ENCODE measurements at places on chromosomes 6 and 20.

DNA sequence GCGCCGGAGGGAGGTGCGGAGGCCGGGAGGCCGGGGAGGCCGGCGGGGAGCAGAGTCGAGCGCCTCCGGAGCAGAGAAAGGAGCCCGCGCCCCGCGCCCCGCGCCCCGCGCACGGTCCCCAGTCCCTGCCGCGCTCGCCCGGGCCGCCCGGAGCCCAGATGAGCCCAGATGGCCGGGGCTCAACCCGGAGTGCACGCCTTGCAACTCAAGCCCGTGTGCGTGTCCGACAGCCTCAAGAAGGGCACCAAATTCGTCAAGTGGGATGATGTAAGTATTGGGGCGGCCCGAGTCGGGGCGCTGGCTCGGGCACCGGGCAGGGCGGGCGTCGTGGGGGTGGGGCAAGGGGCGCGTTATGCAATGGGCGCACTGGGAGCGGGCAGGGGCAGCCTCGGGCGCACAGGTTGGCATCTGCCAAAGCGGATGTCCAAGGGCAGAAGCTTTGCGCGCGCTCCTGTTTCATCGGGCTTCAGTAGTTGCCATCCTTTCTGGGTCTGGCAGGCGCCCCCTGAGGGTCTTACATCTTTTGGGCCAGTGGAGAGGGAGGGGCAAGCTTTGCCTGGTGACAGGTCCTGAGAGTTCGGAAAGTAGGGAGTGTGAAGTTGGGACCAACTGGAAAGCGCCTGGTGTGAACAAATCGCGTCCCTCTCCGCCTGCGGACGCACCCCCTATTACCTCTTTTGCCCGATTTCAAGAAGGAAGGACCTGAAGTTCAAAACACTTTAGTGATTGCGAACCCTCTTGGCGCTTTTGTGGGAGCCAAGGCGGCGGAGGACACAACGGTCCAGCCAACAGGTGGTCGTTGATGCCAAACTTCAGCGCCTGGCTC is 631 bp downstream of the PLCB1 start:
- DNase-seq, result peak; percentile 34

DNA sequence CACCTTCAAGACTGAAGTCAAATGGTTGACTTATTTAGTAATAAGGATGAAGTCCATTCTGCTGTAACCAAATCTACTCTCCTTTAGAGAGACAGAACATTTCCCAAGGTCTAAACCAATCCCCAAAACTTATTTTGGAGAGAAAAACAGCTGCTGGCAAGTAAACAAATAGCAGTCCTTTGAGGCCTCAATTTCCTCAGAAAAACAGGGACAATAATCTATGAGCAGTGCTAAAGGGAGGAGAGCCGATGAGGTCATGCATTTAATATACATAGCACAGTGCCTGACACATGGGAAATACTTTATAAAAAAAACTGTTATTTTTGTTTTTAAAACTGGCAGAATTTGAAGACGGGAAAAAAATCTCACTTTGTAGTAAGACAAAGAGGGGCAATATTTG is 526.0 kb downstream of the EPM2A start:
- no peak for DNase-seq

DNA sequence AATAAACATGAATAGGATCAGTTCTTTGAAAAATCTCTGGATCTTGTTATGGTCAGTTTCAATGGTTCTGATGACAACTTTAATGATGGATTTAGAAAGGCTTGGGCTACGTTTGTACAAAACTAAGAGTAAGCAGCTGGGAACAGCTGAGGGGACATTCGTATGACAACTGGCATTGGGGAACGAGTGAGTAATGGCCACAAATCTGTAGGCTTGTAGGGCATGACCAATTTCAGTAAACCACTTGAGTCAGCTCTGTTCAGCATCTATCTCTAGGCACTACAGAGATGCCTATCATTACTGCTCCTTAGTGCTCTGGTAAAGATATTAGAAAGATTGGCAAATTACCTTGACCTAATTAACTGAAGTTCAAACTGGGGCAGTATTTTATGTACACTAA is 1375.6 kb downstream of the EPHA7 start:
- DNase-seq, result no peak

DNA sequence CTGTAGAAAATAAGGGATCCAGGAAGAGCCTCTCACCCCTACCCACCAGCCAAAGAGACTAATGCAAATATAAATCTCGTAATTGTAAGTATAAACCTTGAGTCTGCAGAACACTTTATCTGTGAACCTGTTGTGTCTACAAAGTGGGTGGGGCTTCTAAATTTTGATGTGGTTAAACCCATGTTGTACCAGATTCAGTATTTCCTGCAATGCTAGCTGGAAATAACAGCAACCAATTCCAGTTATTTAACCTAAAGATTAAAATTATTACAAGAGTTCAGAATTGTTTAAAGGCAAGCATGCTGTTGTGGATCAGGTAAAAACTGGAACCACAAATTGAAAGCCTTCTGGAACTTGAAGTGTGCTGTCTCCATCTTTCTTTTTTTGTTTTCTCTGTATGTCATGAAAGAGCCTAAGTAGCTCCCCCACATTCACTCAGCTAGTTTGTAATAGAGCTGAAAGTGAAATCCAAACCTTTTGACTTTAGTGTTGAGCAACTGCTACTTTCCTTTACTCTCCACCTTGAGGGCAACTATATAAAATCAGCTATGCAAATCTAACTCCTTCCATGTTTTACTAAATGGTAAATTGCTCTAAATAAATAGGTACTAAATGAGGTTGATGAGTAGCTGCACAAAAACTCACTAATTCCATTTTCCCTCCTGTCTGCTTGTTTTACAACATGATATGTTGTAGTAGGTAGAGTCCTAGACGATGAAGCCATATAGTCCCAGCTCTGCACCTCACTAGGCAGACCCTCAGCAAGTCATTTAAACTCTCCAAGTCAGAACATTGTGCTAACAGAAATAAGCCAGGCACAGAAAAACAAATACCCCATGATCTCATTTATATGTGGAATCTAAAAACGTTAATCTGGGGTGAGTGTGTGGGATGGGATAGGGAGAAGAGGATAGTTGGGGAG is 17.9 kb upstream of the THEMIS start:
- no peak for DNase-seq

DNA sequence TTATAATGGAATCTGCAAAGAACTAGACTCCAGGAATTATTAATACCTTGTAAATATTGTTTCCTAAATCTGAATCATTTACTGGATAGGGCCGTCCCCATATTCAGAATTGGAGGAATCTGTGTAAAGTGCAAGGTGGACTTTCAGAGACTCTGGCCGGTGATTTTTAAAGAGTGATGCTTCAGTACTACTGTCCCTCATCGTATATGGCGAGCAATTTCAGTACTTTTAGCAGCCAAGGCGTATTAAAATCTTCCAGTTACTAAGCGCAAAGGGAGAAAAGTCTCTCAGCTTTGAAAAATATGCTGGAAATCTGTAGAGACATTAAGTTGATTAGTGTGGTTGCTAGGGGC is 483 bp downstream of the SMIM26 start:
- no peak for DNase-seq

- DNase-seq, result no peak
These were observed 123.0 kb downstream of the JARID2 start for GRCh38 chr6:15368873-15369272.

DNA sequence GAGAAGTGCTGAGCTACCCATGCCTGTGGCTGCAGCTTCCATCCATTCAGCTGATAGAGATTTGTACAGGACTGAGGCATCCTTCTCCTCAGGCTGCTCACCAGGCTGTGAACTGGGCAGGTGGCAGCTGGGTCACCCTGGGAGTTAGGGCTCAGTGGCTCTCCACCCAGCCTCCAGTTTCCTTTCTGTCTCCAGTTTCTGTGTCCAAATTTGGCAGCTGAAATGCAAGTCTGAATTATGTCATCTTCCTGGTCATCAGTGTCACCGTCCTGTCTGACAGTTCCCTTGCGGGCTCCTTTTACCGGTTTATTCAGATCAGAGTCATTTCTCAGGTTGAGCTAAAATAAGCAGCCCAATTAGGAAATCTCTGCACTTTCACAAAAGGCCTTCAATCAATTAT is 93.3 kb downstream of the EDN1 start:
- DNase-seq, result no peak

GRCh38 chr6:138572167-138572875 is 73.0 kb upstream of the NHSL1 start:
- DNase-seq, result no peak

DNA sequence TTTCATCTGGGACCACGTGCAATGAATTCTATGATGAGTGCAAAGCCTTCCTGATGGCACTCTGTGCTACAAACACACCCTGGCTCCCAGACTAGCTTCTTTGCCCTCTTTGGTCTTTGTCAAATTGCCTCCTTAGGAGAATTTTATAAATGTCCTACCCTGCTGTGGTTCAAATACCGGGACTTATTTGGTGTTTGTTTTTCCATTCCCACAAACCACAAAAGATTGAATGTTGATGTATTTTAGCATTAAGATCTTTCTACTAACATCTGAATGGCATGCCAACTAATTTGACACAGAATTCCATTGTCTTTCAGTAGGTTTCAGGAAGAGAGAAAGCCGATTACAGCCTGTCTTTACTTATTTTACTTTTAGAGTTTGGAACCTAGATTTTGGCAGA is 424.2 kb upstream of the SLC35B3 start:
- DNase-seq, result no peak

DNA sequence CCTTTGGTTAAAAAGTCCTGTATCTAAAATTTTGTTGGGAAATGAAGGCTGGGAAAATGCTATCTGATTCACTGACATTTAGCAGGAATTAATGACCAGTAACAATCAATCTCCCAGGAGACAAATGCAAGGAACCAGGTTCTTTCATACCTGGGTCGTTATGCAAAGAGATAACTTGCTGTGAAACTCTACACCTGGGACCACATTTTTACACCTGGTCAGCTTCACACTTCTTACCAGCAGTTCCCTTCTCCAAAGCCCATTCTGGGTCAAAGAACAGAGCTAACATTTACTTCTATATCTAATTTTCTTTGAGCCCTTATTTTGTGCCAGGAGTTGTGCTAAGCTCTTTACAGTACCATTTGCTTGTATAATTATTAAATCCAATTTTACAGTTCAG is 27.4 kb upstream of the STXBP5 start:
- no peak for DNase-seq

DNA sequence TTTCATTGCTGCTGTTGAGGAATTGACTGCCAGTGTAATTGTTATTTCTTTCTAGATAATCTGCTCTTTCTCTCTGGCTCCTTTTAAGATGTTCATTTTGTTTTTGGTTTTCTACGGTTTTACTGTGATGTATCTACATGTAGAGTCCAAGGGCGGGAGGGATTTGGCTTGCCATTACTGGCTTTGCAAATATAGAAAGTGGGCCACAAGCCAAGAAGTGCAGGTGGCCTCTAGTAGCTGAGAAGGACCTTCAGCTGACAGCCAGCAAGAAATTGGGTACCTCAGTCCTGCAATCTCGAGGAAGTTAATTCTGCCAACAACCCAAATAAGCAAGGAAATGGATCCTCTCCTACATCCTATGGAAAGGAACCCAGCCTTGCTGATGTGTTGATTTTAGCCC is 42.8 kb upstream of the GLP1R start:
- no peak for DNase-seq

GRCh38 chr20:19990850-19991249 is 26.3 kb upstream of the NAA20 start:
- DNase-seq, result no peak

GRCh38 chr6:138844192-138844591 is 48.3 kb downstream of the ECT2L start:
- no peak for DNase-seq

- DNase-seq, result no peak
These were observed 18.0 kb upstream of the NRSN1 start for GRCh38 chr6:24108056-24108455.

DNA sequence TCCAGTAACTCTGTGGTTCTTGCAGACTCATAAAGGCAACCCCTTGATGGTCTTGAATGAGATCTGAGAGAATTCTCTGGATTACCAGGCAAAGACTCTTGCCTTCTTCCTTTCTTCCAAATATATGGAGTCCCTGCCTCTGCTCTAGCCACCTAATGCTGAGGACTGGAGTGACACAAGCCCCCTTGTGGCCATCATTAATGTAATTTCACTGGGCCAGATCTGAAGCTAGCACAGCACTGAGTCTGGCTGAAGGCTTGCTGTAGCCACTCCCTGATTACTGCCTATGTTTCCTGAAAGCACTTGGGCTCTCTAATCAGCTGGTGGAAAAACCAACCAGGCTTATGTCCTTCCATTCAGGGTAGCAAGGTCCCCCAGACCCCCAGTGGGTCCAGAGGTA is 559.3 kb upstream of the IRAK1BP1 start:
- DNase-seq, result no peak

GRCh38 chr20:38302786-38303185 is 1.2 kb upstream of the BPI start:
- no peak for DNase-seq

DNA sequence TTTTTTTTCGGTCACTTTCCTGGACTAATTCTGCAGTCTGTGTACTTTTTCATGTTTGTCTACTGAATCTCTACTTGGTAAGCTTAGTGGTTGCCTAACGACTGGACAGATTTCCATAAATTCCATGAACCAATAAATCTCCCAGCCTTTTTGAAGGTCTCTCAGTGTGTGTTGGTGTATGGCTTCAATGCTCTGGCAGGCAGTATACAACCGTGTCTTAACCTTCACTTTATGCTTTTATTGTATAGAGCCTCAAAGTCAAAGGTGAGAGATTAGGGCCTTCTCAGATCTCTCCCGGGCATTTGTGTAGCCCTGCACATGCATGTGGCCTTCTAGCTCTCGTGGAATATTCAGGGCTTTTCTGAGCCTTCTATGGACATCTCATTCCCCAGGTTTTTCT is 14.3 kb upstream of the CMTR1 start:
- DNase-seq, result no peak

DNA sequence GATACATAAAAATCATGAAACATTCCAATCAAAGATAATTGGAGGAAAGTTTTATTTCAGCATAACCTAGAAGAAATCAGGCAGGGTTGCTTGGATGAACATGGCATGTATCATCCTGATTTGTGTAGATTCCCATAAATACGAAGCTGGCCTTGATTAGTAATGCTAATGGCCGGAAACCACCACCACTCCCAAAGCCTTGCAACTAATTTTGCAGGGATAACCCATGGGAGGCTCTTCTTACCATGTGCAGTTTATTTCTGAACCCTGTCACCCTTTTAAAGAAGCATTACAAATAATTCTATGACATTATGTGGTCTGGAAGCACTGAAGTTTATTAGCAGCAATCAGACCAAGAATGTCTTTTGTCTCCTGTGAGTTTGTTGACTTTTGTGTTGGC is 80.8 kb downstream of the AIG1 start:
- DNase-seq, result no peak

DNA sequence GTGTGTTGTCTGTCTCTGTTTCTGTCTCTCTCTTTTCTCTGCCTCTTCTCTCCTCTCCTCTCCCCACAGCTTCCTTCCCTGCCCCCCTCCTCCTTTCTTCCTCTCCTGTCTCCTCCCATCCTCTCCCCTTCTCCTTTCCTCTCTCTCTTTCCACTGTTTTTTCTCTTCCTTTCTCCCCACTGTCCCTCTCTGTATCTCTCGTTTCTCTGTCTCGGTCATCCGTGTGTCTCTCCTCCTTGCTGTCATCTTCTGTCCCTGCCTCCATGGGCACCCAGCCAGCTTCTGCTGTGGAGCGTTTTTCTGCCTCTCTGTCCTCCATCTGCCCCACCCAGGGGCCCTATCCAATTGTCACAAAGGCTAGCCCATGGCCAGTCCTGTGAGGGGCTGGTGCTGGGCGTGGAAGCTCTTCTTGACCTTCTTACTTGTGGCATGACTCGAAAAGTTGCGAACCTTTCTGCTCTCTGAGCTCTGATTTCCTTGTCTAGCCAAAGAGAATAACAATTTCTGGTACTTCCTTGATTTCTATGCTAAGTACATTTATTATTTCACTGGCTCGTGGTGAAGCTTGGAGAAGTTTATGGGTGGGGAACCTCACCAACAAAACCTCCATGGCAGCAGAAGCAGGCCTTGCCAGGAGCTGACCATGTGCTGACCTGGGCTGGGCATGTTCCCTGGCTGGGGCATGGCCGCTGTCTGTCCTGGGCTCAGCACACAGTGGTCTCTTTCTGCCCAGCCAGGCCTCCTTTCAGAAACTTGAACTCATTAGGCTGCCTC is 69.3 kb downstream of the CEBPB start:
- DNase-seq, result no peak
